ENCODE measurements at places on chromosomes 7 and 10.

GRCh38 chr10:57202356-57202755 lies 841.3 kb upstream of the ZWINT start:
- no peak for DNase-seq

DNA sequence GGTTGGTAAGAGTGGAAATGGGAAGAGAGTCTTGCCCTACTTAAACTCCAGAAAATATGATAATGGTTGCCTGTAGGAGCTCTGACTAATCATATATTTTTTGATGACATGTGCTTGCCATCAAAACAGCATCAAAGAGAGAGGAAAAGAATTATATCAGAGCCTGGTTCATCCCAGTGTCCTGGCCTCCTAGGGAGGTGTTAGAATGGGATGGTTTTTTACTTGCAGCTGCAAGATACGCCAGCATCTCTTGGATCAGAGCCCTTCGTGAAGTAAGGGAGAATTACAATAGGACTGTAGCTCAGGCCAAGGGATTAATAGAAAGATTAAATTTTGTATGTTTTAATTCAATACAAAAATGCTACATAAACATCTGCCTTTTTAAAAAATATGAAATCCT lies 177.6 kb upstream of the HDAC9 start:
- DNase-seq = no peak

GRCh38 chr7:130353196-130353595 lies 8.6 kb downstream of the CPA5 start:
- DNase-seq = no peak

DNA sequence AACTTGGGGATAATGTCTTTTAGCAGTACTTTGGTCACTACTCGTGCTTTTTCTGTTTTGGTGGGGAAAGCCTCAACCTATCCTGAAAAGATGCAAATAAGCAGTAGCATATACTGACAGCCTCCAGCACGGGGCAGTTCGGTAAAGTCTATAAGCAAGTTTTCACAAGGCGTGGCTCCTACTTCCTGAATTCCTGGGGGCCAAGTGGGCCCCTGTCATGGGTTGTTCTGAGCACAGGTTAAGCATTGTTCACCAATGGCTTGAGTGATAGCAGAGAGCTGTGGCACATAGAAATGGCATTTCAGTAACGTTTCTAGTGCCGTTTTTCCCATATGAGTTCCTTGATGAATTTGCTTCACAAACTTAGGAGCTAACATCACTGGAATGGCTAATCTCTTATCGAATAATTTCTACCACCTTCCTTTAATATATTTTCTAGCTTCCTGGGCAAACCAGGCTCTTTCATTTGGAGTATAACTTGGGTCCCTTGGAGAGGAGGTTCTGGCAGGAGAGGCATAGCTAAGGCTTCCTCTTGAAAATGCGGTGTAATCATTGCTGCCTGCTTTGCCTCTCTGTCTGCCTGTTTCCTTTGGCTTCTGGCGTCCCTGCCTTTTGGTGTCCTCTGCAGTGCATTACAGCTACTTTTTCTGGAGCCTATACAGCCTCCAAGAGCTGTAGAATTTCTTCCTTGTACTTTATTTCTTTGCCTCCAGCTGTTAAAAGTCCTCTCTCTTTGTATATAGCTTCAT lies 11.7 kb upstream of the ZNF239 start:
- DNase-seq = no peak

- DNase-seq = no peak
Observed at GRCh38 chr10:48523212-48523819, 81.6 kb downstream of the ARHGAP22 start.

DNA sequence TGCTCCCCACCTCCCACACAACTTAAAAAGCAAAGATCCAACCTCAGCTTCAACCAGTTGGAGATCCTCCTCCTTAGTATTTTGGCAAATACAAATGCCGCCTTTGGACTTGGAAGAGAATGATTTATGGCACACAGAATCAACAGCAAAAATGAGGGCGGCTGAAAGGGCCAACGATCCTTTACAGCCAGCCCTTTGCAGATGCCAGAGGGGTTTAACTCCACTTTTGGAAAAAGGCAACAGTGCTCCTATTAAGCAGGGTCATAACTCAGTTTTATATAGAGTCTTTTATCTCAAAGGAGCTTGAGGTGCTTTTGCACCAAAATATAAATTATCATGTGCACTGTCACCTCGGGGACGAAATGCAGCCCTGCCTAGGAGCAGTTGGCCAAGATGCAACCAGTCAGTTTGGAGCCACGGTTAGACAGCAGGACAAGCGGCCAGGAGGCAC lies 56.7 kb upstream of the JCAD start:
- DNase-seq = no peak

DNA sequence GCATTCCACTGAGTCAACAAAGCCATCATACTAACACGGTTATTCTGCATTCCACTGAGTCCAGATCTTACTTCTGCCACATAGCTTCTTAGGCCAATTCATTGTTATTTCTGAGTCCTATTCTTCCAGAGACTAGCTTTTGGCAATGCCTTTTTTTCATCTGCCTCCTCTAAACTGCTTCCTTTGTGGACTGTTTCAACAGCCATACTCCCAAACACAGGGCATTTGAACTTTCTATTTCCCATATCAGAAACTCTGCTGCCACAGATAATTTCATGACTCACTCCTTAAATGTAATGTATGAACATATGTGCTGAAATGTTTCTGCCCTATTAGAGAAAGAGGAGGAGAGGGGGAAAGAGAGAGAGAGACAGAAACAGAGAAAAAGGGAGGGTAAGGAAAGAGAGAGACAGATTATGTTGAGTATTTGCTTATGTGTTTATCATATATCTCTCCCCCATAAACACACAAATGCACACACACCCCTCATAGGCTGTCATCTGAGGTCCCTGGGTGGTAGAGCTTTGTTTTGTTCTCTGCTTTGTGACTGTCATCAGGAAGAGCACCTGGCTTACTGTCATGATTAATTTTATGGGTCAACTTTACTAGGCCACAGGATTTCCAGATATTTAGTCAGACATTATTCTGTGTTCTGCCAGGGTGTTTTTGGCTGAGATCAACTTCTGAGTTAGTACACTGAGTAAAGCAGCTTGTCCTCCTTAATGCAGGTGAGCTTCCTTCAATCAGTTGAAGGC lies 308.0 kb upstream of the KCND2 start:
- no peak for DNase-seq

GRCh38 chr10:89369156-89370105 lies 8.4 kb upstream of the IFIT1B start:
- DNase-seq = peak; percentile 74

DNA sequence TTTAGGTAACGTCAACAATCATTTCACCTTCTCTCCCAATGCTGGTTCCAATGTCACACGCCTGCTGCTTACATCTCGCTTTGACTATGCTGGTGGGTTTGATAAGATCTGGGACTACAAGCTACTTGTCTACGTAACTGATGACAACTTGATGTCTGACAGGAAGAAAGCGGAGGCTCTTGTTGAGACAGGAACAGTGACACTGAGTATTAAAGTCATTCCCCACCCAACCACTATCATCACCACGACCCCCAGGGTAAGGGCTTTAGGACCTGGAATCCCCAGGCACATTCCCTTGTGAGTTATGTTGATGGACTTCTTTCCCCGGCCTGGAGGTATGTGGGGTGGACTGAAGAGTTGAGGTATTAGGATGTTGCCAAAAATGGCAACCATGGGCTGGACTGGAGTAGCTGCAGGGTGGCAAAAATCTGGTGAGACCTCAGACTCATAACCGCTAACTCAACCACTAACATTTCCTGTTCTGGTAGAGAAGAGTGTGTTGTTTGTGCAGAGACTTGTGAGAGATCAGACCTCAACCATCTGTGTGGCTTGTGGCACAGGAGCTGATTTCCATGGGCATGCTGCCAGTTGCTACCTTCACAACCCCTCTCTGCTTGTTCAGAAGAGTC lies 59.2 kb downstream of the CDHR3 start:
- DNase-seq = no peak

DNA sequence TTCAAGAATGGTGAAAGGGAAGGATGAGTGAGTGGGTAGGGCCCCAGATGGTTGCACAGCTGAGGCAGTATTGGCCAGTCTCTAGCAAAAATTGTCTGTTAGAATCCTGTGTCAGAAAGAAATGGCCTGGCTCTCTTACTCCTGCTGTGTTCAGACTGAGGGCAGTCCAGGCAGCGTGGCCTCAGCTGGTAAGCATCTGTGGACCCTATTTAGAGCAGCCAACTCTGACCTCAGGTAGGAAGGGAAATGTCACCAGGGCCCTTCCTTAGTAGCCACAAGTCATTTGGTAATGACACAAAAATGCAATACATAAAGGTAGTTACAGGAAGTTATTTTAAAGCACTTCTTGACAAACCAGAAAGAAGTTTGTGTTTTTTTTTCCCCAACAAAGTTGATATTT lies 1194.7 kb downstream of the CNTNAP2 start:
- no peak for DNase-seq

DNA sequence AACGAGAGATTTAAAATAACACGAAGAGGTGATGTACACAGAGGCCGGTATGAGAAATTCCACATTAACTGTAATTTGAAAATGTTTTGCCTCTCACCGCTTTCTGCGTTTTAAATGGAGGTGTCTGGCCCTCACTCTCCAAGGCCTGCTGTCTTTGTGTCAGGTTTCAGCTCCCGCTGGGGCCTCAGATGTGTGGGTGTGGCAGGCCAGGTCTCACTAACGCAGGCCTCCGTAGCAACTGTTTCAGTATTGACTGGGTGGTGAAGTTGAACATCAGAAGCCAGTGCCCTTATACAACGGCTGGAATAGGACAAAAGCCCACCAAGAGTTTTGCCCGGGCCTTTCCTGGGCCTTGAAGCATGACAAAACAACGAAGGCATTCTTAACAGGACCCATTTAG lies 303.1 kb downstream of the ADARB2 start:
- no peak for DNase-seq

DNA sequence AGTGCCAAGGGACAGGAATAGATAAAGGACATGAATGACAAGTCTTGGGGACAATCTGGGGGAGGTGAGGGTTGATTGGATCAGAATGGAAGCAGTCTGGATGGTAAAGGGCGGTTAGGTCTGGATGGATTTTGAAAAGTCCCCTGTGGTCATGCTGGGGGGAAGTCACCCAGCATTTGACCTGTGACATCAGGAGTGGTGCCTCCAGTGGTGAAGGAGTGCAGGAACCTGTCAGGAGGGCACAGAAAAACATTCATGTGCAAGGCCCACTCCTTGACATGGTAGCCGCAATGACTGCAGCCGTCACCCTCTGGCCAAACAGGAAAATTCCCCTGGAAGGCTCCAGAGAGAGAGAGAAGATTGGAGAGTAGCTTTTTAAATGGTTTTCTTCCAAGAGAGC lies 304.8 kb downstream of the GFRA1 start:
- no peak for DNase-seq

DNA sequence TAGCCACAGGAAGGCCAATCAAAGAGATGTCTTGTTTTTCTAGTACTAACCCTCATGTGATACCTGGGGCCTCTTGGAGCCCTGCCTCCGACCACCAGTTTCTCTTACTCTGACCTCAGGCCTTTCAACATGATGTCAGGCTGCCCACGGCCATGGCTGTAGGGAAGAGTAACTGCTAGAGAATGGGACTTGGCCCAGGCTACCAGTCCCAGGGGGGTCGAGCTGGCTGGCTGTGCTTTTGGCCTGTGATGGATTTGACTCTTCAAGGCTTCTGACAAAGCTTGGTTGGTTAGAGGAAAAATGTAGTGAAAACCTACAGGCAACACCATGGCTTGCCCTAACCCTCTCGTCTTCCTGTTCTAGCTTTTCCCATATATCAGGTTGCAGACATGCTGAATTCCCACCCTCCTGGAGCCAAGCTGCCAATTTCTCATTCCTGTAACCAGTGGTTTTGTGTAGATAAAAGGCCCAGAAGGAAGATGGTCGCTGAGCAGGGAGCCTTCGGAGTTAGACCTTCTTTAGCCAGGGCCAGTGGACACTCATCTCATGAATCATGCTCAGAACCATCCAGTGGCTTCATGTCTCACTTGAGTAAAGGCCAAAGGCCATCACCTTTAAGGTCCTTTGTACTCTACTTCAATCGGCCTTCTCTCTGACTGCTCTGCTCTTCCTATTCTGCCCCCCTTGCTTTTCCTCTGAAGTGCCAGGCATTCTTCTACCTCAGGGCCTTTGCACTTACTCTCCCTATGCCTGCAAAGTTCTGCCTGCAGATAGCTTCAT lies 19.7 kb downstream of the SUFU start:
- DNase-seq = no peak

DNA sequence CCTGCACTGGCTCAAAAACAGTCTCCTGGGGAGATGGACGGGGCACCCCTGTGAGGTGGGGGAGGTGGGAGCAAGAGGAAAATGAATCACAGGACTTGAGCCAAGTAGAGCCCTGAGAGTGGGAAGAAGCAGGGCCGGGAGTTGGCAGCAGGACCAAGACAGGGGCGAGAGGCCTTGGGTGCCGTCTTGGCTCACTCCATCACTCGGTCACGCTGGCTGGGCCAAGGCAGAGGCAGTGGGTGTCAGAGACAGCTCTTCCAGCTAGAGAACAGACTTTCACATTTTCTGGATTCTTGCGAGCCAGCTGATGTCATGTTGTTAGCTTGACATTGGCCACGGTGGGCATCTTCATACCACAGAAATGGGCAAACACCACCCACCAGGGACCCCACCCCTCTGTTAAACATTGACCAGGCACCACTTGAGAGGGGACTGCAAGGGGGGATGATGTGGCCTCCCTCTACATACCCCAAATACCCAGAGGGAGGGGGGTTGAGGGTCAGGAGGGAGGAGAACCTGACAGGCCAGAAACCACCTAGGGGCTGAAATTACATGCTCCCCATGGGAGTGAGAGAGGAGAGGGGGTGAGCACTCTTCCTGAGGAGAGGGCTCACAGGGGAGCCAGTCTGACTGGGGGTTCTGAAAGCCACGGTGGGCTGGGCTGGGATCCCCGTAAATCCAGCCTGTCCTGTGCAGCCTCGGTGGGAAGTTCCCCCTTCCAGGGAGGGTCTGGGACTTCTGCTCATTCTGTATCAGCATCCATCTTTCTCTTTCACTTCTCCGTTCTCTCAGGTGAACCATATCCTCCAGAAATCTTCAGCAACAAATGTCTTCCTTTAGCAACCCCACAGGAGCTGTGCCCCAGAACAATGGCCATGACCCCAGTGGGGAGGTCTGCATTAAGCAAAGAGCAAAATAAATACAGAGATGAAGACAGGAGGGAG lies 19.6 kb downstream of the CAMK2B start:
- DNase-seq = peak; percentile 1

DNA sequence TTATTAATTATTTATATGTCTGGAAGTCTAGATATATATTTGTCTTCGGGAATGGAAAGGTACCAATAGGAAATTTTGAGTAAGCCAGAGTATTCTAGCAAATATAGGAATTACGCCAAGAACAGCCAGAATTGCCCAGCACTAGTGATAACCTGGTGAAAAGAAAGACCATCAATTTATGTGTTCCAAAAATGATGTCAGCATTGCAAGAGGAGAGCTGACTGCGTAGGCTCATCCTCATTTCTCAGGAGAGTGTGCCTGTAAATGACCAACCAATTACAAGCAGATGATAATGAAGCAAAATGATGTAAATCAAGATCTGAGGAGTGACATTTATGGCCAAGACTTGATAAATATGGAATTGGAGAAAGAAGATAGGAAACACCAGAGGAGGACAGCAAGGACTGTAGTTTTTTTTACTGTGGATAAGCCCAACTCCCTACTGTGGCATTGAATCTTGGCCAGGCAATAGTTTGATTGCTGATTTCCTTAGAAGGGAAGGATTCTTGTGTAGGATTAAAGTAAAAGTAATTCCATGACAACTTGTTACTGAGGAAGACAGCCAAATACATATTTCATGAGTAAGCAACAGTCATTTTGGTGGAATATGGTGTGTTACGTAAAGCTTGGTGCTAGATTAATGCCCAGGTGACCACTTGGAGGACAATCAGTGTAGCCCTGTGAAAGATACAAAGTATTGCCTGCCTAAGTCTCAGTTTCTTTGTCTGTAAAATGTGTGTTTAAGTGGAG lies 590.8 kb downstream of the AUTS2 start:
- no peak for DNase-seq
